ENCODE measurements at places on chromosomes 3 and 15.

- DNase-seq: no peak
These were observed 80.7 kb upstream of the SLC25A26 start for GRCh38 chr3:66140106-66140505.

DNA sequence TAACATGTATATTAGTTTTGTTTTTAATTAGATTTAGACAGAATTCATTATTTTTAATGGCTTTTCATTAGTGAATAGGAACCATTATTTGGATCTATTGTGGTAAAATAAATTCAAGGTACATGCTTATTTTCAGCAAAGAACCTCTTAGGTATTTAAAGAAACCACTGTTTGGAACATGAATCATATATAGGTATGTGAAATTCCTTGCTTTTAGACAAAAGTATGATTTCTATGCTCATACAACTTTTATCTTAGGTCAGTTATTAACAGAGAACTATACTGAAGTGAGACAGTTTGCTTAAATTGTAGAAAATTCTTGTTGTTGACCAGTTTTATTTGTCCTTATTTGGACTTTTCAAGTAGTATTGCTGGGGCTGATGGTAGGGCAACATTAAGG lies 389.9 kb downstream of the FEZF2 start:
- no peak for DNase-seq

DNA sequence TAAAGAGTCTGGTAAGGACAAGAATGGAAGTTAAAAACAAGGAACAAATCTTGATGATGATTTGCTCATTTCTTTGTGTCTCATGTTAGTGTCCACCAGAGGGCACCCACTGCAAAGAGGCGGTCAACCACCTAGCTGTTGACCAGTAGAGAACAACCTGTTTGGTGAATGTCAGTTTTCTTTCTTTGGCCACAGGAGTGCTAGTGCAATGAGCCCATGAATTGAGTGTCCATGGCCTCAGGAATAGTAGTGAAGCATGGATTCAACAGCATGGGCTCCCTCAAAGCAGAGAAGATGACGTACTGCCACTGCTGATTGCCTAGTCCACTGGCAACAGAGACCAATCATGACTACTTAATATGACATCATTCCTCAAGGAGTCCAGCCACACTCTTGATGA lies 10.7 kb upstream of the CNTN6 start:
- DNase-seq: no peak

GRCh38 chr3:161035711-161036110 lies 69.4 kb downstream of the B3GALNT1 start:
- DNase-seq: no peak

GRCh38 chr3:45123581-45124269 lies 22.5 kb downstream of the CDCP1 start:
- DNase-seq: no peak

- no peak for DNase-seq
These were observed 29.0 kb downstream of the TTBK2 start for GRCh38 chr15:42891569-42891968.

GRCh38 chr3:143429628-143430514 lies 310.3 kb downstream of the CHST2 start:
- DNase-seq: no peak

GRCh38 chr15:40925863-40926658 lies 3.1 kb upstream of the DLL4 start:
- DNase-seq: no peak

DNA sequence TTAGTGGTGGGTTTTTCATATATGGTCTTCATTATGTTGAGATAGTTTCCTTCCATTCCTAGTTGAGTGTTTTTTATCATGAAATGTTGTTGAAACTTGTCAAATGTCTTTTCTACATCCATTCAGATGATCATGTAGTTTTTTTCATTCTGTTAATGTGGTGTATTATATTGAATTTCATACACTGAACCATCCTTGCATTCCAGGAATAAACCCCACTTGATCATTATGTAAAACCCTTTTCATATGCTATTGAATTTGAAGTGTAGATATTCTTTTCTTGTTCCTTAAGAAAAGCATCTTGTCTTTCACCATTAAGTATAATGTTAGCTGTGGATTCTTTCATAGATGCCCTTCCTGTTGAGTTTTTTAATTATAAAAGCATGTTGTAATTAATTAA lies 42.9 kb downstream of the PIAS1 start:
- no peak for DNase-seq

DNA sequence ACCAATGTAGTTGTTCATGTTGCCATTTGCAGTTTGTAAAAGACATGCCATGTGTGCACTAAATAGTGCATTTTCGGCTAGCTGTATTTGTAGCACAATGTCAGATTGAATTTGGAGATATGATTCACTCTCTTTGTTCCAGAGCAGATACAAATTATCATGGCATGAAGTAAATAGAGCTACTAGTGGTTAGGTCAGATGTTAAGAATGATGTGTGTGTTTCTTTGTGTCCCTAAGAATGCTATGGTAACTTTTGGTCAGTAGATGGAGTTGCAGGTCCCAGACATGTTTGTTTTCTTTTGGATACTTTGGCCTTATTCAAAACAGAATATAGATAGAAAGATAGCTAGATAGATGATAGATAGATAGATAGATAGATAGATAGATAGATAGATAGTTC lies 595.8 kb downstream of the NLGN1 start:
- no peak for DNase-seq

GRCh38 chr3:9897408-9898372 lies 5.0 kb upstream of the IL17RE start:
- DNase-seq: no peak

- no peak for DNase-seq
These were observed 81.9 kb upstream of the ADPGK start for GRCh38 chr15:72865486-72865885.

DNA sequence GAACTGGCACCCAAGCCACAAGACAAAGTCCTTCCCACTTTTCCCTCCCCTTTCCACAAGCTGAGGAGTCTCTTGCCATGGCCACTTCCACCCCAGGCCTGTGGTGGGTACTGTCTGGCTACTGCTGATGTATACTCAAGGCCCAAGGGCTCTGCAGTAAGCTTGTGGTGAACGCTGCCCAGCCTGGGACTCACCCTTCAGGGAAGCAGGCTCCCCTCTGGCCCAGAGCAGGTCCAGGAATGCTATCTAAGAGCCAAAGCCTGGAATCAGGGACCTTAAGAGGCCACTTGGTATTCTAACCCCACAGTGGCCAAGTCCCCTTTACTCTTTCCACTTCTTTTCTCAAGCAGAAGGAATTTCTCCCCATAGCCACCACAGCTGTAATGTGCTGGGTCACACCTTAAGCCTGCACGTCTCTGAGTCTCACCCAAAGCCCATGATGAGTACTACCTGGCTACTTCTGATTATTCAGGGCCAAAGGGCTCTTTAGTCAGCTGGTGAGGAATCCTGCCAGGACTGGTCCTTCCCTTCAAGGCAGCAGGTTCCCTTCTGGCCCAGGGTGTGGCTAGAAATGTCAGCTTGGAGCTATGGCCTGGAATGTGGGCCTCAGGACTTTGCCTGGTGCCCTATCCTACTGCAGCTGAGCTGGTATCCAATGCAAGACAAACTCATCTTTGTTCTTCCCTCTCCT lies 4.0 kb downstream of the PATL2 start:
- DNase-seq: no peak

- DNase-seq: no peak
These were observed 14.5 kb upstream of the EHHADH start for GRCh38 chr3:185268194-185268962.

- no peak for DNase-seq
These were observed 4.2 kb upstream of the SLC6A6 start for GRCh38 chr3:14397940-14398796.

DNA sequence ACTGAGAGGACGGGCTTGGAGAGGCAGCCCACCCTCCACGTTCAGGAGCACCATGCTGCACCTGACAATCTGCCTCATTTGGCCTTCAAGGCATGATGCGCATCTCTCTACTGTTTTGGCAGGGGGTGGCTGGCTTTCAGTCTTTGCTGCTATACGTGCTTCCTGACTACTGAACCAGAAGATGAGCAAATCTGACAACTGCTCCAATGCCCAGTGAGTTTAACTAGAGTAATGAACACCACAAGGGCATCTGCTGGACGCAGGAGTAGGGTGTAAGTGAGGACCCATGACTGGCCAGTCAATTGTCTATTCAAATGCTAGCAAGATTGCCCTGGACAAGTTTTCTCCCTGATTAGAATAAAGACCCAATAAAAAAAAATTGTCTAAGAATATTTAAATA lies 335.7 kb downstream of the MAGI1 start:
- no peak for DNase-seq

- no peak for DNase-seq
These were observed 82.0 kb downstream of the POLQ start for GRCh38 chr3:121463745-121464144.

GRCh38 chr15:40306371-40306770 lies 1.4 kb downstream of the PLCB2 start:
- DNase-seq: no peak

DNA sequence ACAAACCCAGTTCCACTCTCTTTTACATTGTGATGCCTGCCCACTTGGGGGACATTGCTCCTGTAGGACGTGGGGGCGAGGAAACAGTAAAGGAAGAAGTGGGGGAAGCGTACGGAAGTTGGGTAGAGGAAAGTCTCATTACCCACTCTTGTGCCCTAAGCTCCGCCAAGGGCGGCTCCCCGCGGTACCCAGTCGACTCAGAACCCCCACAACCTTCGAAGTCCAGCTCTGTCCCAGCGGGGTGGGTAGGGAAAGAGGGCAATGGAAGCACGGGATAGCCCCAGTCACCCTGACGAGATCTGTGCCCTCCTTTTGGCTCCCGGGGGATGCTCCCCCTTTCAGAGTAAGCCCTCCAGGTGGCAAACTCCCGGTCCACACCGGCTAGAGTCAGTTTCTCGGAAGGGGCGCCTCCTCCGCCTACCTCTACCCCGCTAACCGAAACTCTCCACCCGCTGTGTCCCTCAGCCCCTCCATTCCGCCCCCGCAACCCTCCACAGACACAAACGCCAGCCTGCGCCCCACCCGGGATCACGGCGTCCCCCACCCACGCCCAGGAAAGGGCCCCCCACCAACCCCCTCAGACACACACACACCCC lies 527 bp downstream of the CSNK1G1 start:
- DNase-seq: no peak

DNA sequence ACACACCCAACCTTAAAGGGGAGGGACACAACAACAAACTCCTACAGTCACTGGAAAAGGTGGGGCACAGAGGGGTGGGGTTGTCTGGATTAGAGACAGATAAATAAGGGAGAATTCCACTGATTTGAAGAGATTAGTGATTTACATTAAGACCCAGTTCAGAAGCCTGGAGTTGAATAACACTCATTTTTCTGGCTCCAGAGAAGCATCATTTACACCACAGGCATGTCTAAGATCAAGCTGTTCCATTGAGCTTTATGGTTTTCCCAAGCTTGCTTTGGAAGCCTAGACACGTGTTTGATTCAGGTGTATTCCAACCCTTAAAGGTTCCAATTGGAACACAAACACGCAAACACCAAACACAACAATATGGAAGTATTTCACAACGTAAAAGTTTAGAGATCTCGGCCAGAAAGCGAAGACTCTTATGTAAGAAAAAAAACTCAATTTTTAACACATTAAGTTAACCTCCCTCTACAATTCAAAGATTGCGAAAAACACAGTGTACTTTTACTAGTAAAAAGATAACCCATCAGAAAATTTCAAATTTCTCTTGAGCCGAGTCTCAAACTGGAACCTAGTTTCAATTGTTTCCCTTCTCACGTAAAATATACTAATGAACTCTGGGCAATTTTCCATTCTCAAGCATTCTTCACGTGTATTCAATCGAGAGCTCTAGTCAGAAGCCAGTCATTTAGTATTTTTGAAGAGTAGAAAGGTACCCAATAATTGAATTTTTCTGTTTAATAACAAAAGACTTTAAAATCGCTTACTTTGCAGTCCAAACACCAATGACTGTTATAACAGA lies 2.1 kb downstream of the TRA2B start:
- no peak for DNase-seq

DNA sequence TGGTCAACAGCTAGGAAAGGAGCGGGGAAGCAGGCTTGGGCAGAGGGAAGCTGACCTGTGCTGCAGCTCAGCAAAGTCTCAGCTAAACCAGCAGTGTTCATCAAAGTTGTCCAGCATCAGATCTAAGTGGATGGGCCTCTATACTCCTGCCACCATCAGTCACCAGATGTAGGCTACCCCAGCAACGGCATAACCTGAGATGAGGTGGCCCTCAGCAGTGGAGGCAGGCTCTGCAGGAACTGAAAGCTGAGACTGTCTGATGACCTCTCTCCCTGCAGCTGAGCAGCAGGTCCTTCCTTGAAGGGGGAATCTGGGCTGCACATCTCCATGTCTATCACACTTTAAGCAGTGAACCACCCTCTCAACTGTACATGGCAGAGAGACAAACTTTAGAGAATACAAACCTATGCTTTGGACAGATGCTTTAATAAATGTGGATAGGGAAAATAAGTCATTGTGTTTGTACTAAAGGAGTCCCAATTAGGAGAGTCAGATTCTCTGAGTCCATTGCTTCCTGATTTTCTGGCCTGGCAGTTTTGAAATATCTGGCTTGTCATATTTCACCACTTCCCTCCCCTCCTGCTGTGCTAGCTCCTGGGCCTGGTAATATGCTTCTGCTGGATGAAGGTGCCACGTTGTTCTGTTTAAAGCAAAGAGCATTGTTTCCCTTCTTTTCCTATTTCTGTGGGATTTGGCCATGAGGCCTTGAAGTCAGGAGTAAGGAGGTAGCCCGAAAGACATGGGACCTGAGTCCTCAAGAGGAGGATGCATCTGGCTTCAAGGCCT lies 11.1 kb upstream of the PSTPIP1 start:
- no peak for DNase-seq

DNA sequence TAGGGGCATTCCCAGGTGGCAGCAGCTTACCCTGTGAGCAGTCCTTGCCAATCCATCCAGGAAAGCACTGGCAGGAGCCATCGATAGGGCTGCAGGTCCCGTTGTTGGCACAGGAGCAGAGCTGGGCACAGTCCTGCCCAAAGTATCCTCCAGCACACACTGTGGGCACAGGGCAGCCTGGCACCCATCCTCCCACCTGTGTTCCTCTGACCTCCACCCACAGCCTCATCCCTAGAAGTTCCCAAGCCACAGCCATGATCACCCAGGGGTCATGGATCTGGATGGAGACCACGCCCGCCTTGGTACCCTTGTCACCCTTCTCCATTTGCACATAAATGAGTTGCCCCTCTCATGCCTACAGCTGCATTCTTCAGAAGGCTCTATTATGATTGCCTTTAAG lies 48.6 kb downstream of the RAB11A start:
- DNase-seq: peak; percentile 45

DNA sequence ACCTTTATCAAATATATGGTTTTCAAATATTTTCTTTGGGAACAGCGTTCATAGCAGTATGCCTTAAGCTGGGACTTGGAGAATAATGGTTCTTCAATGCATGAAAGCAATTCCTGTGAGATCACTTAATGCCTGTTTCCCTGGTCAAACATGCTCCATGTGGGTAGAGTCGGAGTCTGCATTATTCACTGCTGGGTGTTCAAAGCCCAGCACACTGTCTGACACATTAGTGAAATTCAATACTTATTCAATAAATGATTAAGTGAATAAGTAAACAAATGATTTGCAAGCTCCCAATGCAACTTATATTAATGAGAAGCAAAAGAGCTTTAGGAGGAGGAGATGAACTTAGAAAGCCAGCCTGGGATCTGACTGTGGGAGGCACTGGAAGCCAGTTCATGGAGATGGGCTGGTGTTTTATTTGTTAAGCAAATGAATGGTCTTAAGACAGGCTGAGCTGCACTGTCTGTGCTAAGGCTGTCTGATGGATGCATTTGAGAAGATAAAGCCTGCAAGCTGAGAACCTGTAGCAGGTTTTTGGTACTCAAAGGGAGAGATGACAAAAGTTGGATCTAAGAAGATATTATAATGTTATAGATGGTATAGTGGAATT lies 490.8 kb downstream of the MCTP2 start:
- no peak for DNase-seq

All from activated effector memory CD4-positive, alpha-beta T cell treated with anti-CD3 and anti-CD28 coated beads, Interleukin-2, amount 50 U/mL, for 16 hours (primary cell).